Vagina (tissue), 2 donors: ENCODE measurements at places on chromosomes 3 and 15. TPM values are rescaled to one million over a fixed set of nuclear protein-coding genes. Genes with fewer than 3 reads are reported as not detected.

SNX4 gene
- total RNA-seq: 27.5 TPM

GRCh38 chr3:105759442-105760078 is 109.3 kb downstream of the CBLB start:
- H3K36me3 ChIP-seq: peaks cover 10% of the 10 kb centered on the region
- no peak overlapping the region for H3K27ac ChIP-seq
- H3K4me3 ChIP-seq: no peak overlapping the region
- H3K27me3 ChIP-seq: no peaks in the 10 kb centered on the region
- peaks cover under 1% of the 10 kb centered on the region for H3K4me1 ChIP-seq

- H3K27ac ChIP-seq: no peak overlapping the region
- no peaks in the 10 kb centered on the region for H3K4me1 ChIP-seq
- H3K36me3 ChIP-seq: no peaks in the 10 kb centered on the region
- no peak for DNase-seq
These were observed 88.3 kb upstream of the PRR23E start for GRCh38 chr3:127104586-127104985.

DNA sequence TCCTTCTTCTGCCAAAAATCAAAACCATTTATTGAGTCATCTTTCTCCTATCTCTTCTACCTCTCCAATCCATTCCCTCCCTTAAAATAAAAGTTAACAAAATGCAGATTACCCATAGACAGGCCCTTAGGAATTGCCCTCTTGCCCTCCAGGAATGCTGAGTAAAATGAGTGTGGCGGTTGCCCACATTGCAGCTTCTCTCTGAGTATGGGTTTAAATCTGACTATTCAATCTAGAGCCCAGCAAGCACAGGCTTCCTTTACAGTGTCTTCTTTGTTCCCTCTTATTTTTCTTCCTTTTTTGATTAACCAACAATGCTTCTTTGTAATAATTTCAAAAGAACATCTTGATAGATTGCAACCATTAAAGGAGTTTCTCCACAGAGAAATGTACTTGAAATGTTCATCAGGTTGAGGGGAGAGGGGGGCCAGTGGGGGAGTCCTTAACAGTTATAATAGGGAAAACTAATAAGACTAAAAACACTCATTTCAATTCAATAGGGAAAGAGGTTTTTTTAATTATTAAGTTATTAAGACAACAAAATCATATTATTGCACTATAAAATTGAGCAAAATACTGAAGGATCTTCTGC is 135.3 kb upstream of the LMCD1 start:
- DNase-seq: no peak
- no peaks in the 10 kb centered on the region for H3K4me1 ChIP-seq
- no peaks in the 10 kb centered on the region for H3K36me3 ChIP-seq
- H3K27me3 ChIP-seq: no peaks in the 10 kb centered on the region
- H3K4me3 ChIP-seq: no peak overlapping the region

GRCh38 chr15:92906563-92907081 is 6.5 kb downstream of the CHD2 start:
- no peak overlapping the region for H3K4me3 ChIP-seq
- no peaks in the 10 kb centered on the region for H3K27me3 ChIP-seq
- H3K4me1 ChIP-seq: peaks cover 87% of the 10 kb centered on the region
- peak overlapping the region; percentile 97 for H3K27ac ChIP-seq

DNA sequence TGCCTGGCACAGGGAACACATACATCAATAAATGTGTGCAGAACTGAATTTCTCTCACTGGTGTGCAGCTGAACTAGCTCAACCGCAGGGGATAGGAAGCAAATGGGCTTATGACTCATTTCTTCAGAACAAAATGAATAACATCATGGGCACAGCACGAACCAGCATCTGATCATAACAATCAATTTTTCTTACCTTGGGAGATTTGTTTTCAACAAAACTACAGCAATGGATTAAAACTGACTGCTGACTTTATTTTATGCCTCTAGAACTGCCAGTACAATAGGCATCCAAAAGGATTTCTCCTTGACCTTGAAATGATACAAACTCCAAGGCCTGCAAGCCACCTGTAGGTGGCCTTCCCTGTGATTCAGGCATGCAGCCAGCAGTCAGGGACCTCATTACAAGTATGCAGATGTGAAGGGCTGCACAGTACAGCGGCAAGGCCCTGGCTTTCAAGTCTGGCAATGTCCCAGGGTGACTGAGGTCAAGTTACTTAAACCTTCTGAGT is 26.1 kb downstream of the TAMM41 start:
- DNase-seq: no peak
- H3K27ac ChIP-seq: no peak overlapping the region
- H3K36me3 ChIP-seq: no peaks in the 10 kb centered on the region
- no peak overlapping the region for H3K4me3 ChIP-seq
- H3K27me3 ChIP-seq: no peaks in the 10 kb centered on the region

- no peak for DNase-seq
- no peak overlapping the region for H3K4me3 ChIP-seq
- H3K27me3 ChIP-seq: no peaks in the 10 kb centered on the region
- no peaks in the 10 kb centered on the region for H3K36me3 ChIP-seq
- H3K27ac ChIP-seq: no peak overlapping the region
- no peaks in the 10 kb centered on the region for H3K4me1 ChIP-seq
These were observed 43.2 kb downstream of the SRGAP3 start for GRCh38 chr3:9206287-9206686.

DNA sequence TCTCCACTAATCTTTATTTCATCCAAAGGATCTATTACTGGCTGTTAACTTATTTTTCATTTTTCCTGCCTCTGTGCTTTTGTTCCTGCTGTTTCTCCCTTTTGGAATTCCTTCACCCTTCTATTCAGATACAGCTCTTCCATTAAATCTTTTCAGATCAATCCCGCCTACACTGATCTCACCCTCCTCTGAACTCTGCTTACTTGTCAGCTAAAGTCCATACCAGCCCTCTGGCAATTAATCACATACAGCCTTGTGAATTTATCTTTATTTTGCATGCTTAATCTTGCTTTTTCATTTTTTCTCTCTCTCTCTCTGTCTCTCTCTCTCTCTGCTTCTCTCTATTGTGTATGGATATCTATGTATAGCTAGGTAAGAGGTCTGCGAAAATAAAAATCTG is 100.8 kb upstream of the UMPS start:
- H3K4me3 ChIP-seq: no peak overlapping the region
- H3K27ac ChIP-seq: no peak overlapping the region
- no peaks in the 10 kb centered on the region for H3K27me3 ChIP-seq
- no peak for DNase-seq

GRCh38 chr3:82461049-82461889 is 699.8 kb upstream of the GBE1 start:
- no peaks in the 10 kb centered on the region for H3K4me1 ChIP-seq
- no peak for DNase-seq
- H3K27ac ChIP-seq: no peak overlapping the region
- H3K4me3 ChIP-seq: no peak overlapping the region
- H3K36me3 ChIP-seq: no peaks in the 10 kb centered on the region

AP2M1 gene
- 223 TPM for total RNA-seq

C3orf85 gene
- not detected for total RNA-seq

DNA sequence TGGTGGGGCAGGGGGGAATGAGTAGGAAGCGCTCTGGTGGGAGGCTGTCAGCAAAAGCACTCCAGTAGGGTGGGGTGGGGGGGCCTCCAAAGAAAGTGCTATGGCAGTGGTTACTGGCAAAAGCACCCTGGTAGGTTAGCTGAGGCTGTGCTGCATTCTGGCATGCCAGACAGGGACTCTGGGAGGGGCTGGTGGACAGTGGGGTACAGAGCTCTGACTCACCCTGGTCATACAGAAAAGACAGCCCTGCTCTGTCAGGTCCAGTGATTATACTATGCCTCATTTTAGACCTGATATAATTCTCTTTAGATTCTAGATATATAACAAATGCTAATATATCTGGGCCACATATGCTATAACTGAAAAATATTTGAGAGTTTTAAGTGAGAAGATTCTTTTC is 82.8 kb upstream of the CPNE4 start:
- no peak for DNase-seq
- H3K27me3 ChIP-seq: no peaks in the 10 kb centered on the region
- no peak overlapping the region for H3K4me3 ChIP-seq
- H3K36me3 ChIP-seq: no peaks in the 10 kb centered on the region
- H3K4me1 ChIP-seq: no peaks in the 10 kb centered on the region
- no peak overlapping the region for H3K27ac ChIP-seq

DNA sequence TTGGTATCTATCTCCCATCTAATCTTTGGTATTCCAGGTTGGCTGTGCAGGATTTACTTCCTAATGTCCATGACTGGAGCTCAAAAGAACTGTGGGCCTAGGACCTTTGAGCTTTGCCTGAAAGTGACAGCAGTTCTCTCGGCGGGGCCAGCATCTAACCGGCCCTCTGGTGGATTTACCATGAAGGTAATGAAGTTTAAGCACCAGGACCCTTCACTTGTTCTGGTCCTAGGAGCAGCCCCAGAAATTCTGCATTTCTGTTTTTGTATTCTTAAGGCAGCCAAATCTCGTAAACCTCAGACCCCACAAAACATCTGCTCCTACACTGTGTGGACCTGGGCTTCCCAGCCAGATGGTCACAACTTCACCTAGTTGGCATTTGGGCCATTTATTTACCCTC is 13.0 kb downstream of the CALML4 start:
- H3K27me3 ChIP-seq: no peaks in the 10 kb centered on the region
- peaks cover 15% of the 10 kb centered on the region for H3K4me1 ChIP-seq
- H3K27ac ChIP-seq: no peak overlapping the region
- peaks cover 11% of the 10 kb centered on the region for H3K36me3 ChIP-seq
- no peak overlapping the region for H3K4me3 ChIP-seq

GRCh38 chr15:100241572-100242482 is 99.9 kb downstream of the ADAMTS17 start:
- no peaks in the 10 kb centered on the region for H3K36me3 ChIP-seq
- no peaks in the 10 kb centered on the region for H3K27me3 ChIP-seq
- no peaks in the 10 kb centered on the region for H3K4me1 ChIP-seq

DNA sequence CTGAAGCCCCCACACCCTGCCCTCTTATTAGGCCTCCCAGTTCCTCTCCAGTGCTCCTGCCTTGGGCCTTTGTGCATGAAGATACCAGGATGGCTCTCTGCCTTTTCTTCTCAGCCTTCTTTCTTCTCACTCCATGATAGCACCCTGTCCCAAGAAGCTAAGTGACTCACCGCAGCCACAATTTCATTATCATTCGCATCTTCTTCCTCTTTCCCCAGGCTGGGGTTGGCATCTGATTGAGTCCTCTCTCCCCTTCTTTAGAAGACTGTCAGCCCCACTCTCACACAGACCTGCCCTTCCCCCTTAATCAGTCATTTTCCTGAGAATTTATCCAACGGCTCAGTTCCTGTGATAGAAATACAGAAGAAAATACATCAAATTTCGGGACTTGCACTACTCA is 102.0 kb downstream of the STAC start:
- H3K4me1 ChIP-seq: no peaks in the 10 kb centered on the region
- H3K4me3 ChIP-seq: no peak overlapping the region
- no peaks in the 10 kb centered on the region for H3K36me3 ChIP-seq
- no peak overlapping the region for H3K27ac ChIP-seq
- DNase-seq: no peak

- H3K4me3 ChIP-seq: no peak overlapping the region
- no peak for DNase-seq
- H3K4me1 ChIP-seq: no peaks in the 10 kb centered on the region
- no peak overlapping the region for H3K27ac ChIP-seq
- no peaks in the 10 kb centered on the region for H3K27me3 ChIP-seq
These were observed 97.8 kb downstream of the NUP210 start for GRCh38 chr3:13322324-13322723.

FRMD5 gene
- total RNA-seq: 0.49 TPM

- H3K4me1 ChIP-seq: no peaks in the 10 kb centered on the region
- no peak overlapping the region for H3K27ac ChIP-seq
- no peak for DNase-seq
- no peaks in the 10 kb centered on the region for H3K36me3 ChIP-seq
- H3K4me3 ChIP-seq: no peak overlapping the region
- no peaks in the 10 kb centered on the region for H3K27me3 ChIP-seq
These were observed 281.3 kb upstream of the COL8A1 start for GRCh38 chr3:99357131-99357530.

DNA sequence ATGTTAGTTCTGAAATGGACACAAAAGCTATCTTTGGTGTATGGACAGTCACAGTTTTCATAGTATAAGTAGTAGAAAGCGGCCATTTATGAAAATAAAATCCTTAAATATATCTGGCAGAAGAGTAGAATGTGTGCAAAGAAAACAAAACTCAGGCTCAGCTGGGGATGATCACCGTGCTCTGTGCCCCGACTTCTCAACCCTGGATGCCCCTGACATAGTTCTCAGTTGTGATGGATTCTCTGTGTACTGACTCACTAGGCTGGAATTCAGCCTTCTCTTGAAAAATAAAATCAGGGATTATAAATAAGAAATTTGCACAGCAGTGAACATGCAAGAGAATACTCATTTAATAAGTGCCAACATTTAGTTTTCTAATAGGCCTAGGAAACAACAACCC is 925.1 kb upstream of the NR2F2 start:
- no peak for DNase-seq
- H3K27me3 ChIP-seq: no peaks in the 10 kb centered on the region
- no peak overlapping the region for H3K4me3 ChIP-seq

PRICKLE2 gene
- total RNA-seq: 39.3 TPM

GRCh38 chr3:63076357-63076756 is 201.1 kb upstream of the CADPS start:
- no peak for DNase-seq
- H3K4me3 ChIP-seq: no peak overlapping the region
- no peaks in the 10 kb centered on the region for H3K36me3 ChIP-seq
- H3K27ac ChIP-seq: no peak overlapping the region
- no peaks in the 10 kb centered on the region for H3K27me3 ChIP-seq

- DNase-seq: peak; percentile 44
- H3K27ac ChIP-seq: no peak overlapping the region
- H3K4me3 ChIP-seq: no peak overlapping the region
- no peaks in the 10 kb centered on the region for H3K36me3 ChIP-seq
- H3K4me1 ChIP-seq: no peaks in the 10 kb centered on the region
These were observed 203.2 kb downstream of the FAM43A start for GRCh38 chr3:194888916-194889315.

MELTF gene
- total RNA-seq: 23.6 TPM

DNA sequence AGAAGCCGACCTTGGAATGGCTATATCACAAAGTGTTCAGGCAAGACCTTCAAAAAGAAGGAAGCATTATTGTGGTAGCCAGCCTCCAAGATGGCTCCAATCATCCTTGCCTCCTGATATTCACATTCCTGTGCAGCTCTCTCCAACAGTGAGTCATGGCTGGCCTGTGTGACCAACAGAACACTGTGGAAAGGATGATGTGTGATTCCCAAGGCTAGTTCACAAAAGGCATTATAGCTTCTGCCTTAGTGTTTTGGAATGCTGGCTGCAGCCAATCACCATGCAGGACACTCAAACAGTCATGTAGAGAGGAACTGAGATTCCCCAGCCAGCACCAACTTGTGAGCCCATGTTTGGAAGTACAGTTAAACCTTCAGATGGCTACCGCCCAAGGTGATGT is 102.6 kb downstream of the EFL1 start:
- peaks cover 12% of the 10 kb centered on the region for H3K36me3 ChIP-seq
- H3K27ac ChIP-seq: no peak overlapping the region
- no peak for DNase-seq
- H3K4me3 ChIP-seq: no peak overlapping the region

FBXL2 gene
- 5.9 TPM for total RNA-seq

SNX22 gene
- total RNA-seq: not detected
